ENCODE measurements at places on chromosomes 16 and 17.

GRCh38 chr17:76738468-76738850, 540 bp downstream of the MFSD11 start:
- DNase-seq = no peak

- no peak for DNase-seq
These were observed 42.5 kb downstream of the KCNJ12 start for GRCh38 chr17:21418446-21419298.

- DNase-seq = no peak
These were observed 68.9 kb downstream of the NEUROD2 start for GRCh38 chr17:39538866-39539265.

- no peak for DNase-seq
These were observed 24.2 kb downstream of the EMP2 start for GRCh38 chr16:10556236-10556635.

DNA sequence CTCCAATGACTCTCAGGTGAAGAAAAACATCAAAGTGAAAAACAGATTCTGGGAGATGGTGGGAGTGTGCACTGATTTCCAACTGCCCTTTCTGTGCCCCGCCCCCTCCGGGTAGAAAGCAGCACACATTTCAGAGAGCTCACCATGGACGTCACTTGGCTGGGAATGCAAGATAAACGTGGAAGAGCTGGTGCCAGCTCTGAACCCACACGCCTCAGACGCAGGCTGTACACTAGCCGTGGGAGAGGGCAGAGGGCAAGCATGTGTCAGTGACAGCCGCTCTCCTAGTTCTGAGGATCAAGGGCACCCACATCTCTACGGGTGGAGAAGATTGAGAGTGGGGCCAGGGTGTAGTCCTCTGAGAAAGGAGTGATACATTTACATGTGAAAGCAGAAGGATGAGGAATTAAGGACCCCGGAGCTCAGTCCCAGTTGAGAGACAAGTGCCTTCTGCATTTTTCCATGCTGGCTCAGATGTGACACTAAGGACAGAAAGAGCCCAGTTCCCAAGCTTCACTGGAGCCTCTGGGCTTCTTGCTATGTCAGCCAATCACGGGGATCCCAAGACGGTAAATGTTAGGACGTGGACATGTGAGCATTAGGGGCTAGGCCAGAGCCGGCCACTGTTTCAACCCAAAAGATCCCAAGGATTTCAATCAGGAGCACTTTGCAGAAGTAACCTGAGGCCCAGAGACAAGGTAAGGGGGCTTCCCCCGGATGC, 101.3 kb downstream of the ZFHX3 start:
- DNase-seq = no peak

Data from HCT116 (cell line).